Astrocyte of the spinal cord (primary cell): ENCODE measurements at places on chromosomes 12 and 14.

- peak; percentile 64 for DNase-seq
Measured at GRCh38 chr12:90042920-90043641, 334.4 kb upstream of the ATP2B1 start.

- DNase-seq, result peak; percentile 58
Measured at GRCh38 chr12:124730455-124730932, 133.2 kb downstream of the SCARB1 start.

- no peak for DNase-seq
Measured at GRCh38 chr12:110744601-110745264, 2.0 kb upstream of the PPP1CC start.

DNA sequence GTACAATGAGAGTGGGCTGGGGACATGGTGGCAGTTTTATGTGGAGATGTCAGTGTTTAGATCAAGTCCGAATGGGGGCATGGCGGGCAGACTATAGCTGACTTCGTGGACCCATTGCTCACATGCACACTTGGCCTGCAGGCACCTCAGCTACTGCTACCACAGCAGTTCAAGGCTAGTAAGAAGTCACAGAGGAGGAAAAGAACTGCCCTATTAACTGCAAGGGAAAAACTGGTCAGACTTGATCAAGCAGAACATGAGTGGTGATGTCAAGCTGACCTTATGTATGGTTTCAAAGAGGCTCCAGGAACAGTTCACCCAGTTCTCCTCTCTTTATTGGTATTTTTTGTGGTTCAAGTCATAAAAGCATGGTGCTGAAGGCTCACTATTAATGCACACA is 30.2 kb upstream of the FRS2 start:
- DNase-seq, result no peak

DNA sequence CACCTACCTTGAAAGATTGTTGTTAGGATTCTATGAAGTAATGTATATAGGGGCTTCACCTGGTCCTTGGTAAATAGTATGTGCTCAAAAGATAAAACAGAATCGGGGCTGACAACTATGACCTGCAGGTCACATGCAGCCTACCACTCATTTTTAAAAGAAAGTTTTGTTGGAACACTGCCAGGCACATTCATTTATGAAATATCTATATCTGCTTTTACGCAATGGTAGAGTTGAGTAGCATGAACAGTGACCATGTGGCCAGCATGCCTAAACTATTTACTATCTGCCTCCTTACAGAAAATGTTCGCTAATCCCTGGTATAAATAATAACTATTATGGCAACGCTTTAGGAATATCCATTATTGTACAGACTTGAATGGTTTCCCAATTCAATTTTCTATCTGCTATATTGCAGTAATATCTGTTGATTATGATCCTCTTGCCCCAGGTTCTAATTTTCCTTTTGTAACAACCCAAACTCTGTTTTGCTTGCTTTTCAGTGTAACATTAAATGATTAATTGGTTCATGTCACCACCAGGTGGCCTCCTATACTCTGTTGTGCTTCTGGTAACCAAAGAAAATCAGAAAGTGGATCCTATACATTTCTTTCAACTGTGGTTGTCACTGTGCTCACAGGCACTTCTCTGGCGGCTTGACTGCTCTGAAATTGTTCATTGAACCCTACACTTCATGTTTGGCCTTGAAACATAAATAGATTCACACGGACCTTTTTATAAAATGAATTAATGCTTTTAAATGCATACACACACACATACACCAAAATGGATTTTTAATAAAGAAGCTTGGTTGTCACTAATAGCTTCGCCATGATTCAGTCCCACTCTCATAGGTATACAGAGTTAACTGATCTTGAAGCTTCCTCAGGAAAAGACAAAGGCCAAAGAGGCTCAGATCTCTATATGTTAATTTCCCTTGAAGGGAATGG is 227.7 kb upstream of the NPAS3 start:
- DNase-seq, result peak; percentile 59

GRCh38 chr12:93356214-93356613 is 21.5 kb upstream of the NUDT4 start:
- DNase-seq, result no peak

DNA sequence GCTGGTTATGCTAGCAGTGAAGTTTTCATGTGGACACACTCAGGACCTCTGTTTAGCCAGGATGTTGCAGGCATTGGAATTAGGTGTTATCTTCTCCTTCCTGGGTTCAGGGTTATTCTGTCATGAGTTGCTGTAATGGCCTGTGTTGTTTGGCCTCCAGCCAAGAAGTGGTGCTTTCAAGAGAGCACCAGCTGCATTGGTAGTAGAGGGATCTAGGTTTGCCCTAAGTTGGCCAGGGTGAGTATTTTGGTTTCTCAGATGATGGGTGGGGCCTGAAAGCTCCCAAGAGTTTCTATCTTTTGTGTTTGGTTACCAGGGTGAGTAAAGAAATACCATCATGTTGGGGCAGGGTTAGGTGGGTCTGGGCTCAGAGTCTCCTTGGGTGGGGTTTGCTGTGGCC is 2.7 kb upstream of the GZMH start:
- no peak for DNase-seq

DNA sequence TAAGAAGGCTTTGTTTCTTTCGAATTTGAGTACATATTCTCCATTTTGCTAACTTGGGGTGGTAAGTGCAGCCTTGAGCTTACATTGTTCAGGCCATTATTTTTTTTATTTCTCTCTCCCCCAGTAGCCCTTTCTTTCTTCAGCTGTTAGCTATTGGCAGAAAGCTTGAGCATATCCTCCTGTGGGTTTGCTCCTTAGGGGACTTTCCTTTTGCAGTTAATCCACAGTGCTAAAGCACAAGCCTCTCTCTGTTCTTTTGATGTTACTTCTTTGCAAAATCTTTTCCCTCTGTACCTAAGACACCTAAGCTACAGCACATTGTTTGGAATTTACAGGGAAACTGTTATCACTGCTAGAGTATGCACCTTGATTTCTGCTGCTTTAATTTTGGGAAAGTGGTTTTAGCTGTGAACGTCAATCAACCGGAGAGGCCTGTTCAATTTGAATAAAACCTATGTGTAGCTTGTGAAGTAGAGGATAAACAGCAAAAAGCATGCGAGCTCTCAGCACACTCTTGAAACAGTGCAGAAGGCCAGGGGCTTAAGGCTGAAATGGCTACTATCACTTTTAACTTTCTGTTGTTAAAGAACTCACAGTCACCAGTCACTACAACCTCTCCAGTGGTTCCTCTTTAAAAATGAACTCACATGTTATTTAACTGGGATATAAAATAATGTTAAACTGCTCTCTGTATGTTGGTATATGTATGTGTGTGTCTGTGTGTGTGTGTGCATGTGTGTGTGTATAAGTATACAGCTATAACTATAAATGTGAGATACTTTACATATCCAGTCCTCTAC is 139.2 kb downstream of the PDZRN4 start:
- no peak for DNase-seq

- DNase-seq, result no peak
Measured at GRCh38 chr12:94998326-94998725, 5.2 kb downstream of the NDUFA12 start.

DNA sequence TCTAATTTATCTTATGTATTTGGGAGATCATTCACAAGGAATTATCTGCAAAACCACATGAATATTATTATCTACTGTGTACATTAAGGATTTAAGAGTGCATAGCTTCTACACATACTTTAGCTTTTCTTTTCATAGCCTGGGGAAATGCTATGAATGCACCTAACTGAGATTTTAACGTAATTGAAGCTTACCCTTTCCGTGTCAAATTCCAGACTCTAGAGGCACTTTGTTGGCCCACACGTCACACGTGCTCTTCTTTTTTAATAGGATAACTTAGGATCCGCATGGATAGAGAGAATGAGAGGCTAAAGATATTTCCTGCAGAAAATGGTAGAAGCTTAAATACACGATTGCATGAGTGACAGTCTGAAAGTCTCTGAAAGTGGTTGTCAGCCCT is 481.1 kb downstream of the PCNX1 start:
- no peak for DNase-seq

DNA sequence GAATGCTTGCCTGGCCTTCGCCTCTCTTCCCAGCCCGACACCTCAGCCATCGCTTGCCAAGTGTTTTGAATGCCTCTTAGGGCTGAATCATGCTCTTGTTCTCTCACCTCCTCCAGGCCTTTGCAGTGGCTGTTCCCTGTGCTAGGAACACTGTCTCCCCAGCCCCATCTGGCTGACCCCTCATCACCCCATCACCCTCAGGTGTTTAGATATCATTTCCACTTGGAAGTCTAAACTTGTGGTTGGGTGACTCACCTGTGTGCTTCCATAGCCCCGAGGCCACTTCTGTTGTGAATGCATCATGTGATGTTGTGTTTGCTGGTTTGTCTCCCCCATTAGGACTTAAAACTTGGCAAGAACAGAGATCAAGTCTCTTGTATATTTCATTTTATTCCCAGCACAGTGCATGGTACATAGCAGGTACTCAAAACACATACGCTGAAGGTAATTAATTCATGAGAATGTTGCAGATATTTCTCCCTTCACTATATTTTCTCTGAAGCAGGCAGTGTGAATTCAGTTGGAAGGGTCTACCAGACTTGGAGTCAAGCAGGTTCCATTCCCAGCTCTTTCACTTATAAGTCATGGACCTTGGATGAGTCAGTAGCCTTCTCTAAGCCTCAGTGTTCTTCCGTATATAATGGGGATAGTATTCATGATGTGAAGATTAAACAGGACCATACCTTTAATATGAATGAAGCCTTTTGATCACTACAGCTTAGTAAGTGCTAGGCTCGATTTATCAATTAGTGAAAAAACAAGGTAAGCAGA is 67.8 kb downstream of the HRK start:
- DNase-seq, result no peak

GRCh38 chr14:88818018-88818417 is 6.4 kb upstream of the TTC8 start:
- no peak for DNase-seq

GRCh38 chr12:127596891-127597290 is 670.1 kb upstream of the TMEM132C start:
- DNase-seq, result no peak

GRCh38 chr14:73732006-73732405 is 17.8 kb upstream of the PNMA1 start:
- DNase-seq, result no peak

GRCh38 chr14:45678163-45678562 is 425.2 kb upstream of the MIS18BP1 start:
- DNase-seq, result no peak

GRCh38 chr12:116544656-116545055 is 14.5 kb upstream of the MAP1LC3B2 start:
- no peak for DNase-seq

DNA sequence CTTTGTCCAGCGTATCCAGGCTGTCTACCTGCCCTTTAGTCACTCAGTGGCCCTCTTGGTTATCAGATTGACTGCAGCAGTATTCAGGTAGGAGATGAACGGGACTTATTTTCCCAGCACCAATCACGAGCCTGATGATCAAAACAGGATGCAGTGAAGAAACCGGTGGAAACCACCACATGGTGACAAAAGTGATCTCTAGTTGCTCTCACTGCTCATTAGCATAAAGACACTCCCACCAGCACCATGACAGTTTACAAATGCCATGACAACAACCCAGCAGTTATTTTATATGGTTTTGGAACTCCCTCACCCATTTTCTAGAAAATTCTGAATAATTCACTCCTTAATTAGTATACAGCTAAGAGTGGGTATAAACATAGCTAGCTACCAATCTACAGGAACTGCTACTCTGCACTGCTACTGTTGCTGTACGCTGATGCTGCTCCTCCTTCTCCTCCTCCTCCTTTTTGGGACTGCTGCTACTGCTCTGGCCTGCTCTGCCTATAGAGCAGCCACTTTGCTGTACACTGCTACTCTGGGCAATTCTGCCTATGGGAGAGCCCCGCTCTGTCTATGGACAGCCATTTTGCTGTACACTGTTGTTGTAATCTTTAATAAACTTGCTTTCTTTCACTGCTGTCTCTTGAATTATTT is 142.5 kb upstream of the SSTR1 start:
- no peak for DNase-seq

- no peak for DNase-seq
Measured at GRCh38 chr12:49440035-49440434, 72.8 kb downstream of the SPATS2 start.
